ENCODE measurements at places on chromosomes 16 and 17. TPM values are rescaled to one million over a fixed set of nuclear protein-coding genes. Genes with fewer than 3 reads are reported as not detected.

Gene RHBDL3
- 5.5 TPM for total RNA-seq

Gene SYNGR2
- total RNA-seq: 203 TPM

Gene TBC1D3K
- total RNA-seq: not detected

Gene KRTAP9-8
- total RNA-seq: not detected

Gene CDRT15
- not detected for total RNA-seq

Gene TEKT5
- not detected for total RNA-seq

Gene ACSM5
- total RNA-seq: not detected

Gene PPP1R9B
- 45.9 TPM for total RNA-seq

Gene B3GNT9
- total RNA-seq: 9.5 TPM

Gene PTGES3L
- total RNA-seq: 0.73 TPM

Gene TUBG2
- 25.6 TPM for total RNA-seq

Gene GJD3
- total RNA-seq: 0.81 TPM

Gene CENPT
- total RNA-seq: 28.7 TPM

Gene PRR35
- total RNA-seq: 0.13 TPM

Gene RNF157
- total RNA-seq: 7.0 TPM

Gene AIPL1
- not detected for total RNA-seq

Gene NOXO1
- total RNA-seq: 0.37 TPM

Gene TP53TG3
- 0.61 TPM for total RNA-seq

Gene DPEP3
- total RNA-seq: not detected

Gene KRTAP4-5
- not detected for total RNA-seq

All from A549 treated with GW870086 at 1 μM for 4 hours (cell line).